ENCODE measurements at places on chromosomes 2 and 18.

- no peak for DNase-seq
Observed at GRCh38 chr2:44817673-44818335, 123.7 kb upstream of the SIX3 start.

DNA sequence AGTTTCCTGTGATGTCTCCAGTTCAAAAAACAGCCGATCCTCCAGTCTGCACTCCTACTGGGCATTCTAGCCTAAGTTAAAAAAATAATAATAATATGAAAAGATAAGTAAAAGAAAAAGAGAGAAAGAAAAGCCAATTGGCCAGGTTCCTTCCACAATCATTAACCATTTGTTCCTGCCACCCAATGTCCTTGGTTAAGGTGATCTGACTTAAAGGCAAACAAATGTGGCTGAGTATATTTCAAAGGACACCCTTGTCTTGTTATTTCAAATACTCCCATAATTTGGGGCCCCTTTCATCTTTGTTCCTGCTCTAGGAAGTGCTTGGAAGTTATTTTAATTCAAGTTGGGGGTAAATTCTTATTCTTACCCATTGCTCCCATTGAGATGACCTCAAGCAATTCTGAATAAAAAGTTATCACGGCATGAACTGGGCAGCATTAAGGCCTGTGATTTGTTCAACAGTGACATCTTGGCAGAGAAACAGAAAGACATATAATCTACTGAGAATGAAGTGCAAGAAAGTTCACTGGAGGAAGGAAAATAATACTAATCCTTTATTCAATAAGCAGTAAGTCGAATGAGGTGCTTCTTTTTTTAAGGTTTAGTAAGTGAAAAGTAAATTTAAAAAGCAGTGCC, 1054.5 kb upstream of the FANCL start:
- DNase-seq: no peak

DNA sequence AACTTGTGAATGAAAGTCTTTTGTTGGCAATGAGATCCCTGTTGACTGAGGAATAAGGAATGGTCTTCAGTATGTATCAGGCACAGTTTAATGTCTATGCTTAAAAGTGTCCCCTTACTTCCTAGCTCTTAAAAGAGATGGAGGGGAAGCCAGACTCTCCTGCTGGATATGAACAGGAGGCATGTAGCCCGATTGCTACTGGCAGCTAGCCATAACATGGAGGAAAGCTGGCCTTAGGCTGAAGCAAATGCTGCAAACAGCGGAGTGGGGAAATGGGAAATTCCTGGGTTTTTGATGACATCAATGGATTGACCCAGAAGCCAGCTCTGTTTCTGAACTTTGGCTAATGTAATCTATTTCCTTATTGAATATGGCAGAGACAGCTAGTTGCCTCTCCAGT, 266.1 kb downstream of the SLC4A3 start:
- no peak for DNase-seq

DNA sequence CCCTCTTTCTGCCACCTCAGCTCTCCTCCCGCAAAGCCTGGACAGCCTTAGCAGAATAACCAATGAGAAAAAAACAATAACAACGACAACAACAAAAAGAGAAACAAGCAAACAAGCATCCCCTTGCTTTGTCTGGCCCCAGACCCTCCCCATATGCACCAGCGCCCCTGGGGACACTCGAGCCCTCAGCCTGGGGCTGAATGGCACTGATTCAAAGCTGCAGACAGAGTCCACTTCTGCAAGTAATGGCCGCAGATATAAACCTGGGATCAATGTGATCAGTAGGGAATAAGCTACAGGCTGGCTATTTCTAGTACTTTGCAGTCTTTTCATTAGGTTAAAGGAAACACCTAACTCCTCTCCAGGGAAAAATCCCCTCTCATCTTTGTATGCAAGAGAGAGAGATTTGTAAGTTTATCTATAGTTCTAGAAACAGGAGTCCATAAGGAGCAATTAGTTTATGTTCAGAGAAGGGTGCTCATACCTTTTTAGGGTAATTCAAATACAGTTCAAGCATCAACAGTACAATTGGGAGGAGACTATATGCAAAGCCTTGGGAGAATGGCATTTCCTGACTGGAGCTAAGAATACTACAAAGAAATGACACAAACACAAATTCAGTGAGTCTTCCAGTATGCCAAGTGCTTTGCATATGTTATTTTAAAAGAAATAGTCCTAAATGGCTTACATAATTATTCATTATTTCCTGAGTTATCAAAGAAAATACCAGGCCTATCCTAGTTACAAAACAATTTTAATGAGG, 122.3 kb upstream of the DDX18 start:
- DNase-seq: no peak

GRCh38 chr2:59885541-59885940, 667.9 kb downstream of the BCL11A start:
- DNase-seq: no peak

DNA sequence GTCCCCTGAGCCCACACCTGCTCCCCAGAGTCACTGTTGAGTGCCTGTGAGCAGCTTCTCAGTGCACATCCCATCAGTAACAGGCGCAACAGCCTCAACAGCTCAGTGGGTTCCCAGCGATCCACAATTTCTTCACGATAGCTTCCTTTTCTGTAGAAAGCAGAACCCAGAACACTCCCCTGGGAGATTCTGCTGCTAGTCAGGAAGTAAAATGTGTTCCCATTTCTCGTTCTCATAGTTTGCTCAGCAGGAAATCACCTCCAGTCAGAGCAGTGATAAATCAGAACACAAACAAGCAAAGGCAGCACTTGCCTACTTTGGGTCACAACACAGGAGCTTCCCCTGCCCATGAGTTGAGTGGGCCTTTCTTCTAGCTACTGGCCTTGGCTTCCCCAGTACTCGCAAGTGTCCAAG, 48.9 kb upstream of the ATG16L1 start:
- DNase-seq: no peak

DNA sequence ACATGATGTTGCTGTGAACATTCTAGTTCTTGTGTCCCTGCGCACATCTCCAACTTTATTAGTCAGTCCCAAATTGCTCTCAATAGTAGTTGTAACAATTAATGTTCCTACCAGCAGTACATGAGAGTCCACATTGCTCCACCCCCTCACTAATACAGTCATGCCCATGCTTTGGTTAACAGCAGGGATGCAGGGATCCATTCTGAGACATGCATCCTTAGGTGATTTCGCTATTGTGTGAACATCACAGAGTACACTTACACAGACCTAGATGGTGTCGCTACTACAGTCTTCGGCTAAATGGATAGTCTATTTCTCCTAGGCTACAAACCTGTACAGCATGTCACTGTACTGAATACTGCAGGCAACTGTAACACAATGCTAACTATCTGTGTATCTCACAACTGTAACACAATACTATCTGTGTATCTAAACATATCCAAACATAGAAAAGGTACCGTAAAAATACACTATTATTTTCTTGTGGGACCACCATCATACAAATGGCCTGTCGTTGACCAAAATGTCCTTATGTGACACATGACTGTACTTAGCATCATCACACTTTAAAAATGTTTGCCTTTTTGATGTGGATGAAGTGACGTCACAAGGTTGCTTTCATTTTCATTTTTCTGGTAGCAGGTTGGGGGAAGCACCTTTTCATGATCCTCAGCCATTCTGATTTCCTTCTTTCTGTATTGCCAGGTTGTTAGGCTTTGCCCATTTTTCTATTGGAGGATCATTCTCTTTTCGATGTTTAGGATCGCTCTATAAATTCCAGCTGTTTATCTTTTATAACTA, 82.9 kb upstream of the RNF152 start:
- no peak for DNase-seq

DNA sequence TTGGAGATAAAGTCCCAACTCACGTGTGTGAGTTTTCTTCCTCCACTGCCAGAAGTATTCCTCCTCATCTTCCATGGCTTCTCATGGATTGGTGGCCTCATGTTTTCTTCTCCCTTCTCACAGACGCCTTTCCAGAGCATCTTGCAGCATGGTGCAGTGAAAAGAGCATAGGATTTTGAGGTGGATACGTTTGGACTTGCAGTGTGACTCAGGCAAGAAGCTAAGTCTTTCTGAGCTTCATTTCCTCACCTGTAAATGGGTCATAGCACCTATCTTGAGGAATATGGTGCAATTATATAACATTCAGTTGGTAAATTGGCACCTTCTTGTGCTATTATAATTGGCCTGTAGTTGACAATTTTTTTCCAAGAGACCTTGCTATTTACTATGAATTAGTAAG, 247.6 kb downstream of the RDH14 start:
- no peak for DNase-seq

DNA sequence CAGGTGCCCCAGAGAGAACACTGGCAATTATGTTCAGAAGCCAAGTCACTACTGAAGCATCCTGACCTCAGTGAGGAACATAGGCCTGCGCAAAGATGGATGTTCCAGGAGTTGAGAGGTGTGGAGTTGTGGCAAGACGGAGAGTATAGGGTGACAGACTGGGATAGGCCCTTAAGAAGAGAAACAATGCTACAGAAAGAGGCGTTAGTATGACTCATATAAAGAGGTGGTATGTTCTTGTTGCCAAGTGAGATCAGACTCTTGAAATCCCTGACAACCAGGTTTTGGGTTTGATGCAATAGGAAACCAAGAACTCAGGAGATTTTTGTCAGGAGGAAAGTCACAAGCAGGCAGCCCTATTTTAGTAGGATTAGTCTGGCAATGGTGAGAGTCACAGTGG, 185.6 kb downstream of the RIT2 start:
- no peak for DNase-seq

DNA sequence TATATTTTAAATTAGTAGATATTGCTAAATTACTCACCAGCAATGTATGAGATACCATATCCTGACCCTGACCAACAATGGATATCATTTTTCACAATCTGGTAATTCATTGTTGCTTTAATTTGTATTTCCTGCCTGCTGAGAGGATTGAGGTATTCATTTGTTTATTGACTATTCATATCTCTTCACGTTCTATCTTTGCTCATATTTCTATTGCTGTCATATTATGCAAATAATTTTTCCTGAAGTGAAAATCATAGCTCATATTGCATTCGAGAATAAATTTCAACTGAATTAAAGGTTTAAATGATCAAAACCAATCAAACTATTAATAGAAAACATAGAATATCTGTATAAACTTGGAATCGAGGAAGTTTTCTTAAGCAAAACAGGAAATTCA, 31.0 kb downstream of the INO80D start:
- DNase-seq: no peak

- DNase-seq: no peak
Observed at GRCh38 chr18:31723639-31723989, 37.1 kb downstream of the SLC25A52 start.

DNA sequence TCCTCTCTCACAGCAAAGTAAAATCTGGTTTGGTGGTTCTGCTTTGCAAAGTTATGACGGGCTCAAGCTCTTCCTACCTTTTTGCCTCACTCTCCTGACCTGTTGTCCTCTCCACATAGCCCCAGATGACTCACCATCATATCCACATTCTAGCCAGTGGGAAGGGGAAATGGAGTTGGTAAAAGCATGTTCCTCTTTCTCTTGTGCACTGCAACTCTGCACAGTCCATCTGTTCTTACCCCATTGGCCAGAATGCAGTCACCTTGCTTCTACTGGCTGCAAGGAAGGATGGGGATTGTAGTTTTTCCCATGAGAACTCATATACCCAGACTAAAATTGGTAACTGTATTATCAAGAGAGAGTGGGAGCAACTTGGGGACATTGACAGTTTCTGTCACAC, 50.4 kb upstream of the SMIM21 start:
- no peak for DNase-seq

DNA sequence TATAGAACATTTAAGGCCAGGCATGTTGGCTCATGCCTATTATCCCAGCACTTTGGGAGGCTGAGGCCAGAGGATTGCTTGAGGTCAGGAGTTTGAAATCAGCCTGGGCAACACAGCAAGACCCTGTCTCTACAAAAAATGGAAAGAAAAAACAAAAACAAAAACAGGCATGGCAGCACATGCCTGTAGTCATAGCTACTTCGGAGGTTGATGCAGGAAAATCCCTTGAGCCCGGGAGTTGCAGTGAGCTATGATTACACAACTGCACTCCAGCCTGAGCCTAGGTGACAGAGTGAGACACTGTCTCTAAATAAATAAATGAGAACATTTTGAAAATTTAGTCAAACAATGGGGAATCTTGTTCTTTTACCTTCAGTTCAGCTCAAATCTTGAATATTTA, 12.1 kb upstream of the YES1 start:
- DNase-seq: no peak

- no peak for DNase-seq
Observed at GRCh38 chr2:180150606-180151005, 143.5 kb upstream of the CWC22 start.

DNA sequence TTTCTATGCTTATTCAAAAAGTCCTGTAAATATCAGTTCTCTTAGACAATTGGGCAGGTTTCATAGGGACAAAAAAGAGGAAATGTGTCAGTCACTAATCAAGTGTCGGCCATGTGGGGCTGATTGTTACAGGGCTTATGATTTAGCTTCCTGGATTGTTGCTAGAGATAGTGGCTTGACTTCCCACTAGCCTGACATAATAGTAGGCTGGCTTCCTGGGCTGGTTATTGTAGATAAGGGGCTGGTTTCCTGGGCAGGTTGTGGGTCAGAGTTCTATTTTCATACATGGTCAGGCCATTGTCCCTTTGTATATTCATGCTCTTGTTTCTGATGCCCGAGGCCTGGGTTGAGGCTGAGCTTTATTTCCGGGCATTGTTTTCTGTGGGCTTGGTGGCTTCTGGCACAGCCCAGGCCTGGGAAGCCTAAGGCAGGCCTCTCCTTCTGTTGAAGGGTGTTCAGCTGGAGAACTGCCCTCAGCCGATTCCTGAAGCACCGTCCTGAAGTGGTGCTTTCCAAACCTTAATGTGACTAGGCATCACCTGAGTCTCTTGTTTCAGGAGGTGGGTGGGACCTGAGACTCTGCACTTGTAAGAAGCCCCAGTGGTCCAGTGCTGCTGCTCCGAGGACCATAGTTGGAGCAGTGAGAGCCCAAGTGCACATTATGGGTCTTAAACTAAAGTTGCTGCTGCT, 37.0 kb downstream of the CD8B2 start:
- DNase-seq: no peak

DNA sequence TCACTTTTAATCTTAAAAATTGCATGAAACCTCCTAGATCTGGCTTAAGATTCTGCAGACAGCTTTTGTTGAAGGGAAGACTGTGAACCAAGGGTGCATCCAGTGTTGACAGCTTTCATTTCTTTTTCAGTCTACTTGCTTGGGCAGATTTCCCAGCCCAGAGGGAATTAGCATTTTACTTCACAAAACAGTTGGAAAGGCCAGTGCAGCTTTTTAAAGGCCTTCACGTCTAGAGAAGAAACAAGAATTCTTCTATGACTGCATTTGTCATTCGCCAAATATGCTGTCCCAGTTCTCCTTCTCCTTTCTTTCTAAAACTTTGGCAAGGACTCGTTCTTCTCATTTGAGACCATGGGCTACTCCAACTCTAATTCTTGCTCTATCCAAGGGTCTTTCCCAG, 17.4 kb downstream of the NTSR2 start:
- DNase-seq: no peak

All from left renal pelvis (tissue), 4 donors.